Immature natural killer cell (primary cell): ENCODE measurements at places on chromosomes 3 and 15. TPM values are rescaled to one million over a fixed set of nuclear protein-coding genes. Genes with fewer than 3 reads are reported as not detected.
A peak's percentile ranks its signal among the peaks of the same experiment; 100 is the strongest.

PAQR5 gene
- polyA plus RNA-seq, result not detected

RLBP1 gene
- polyA plus RNA-seq, result not detected

STRIT1 gene
- not detected for polyA plus RNA-seq

KBTBD12 gene
- not detected for polyA plus RNA-seq

AGTR1 gene
- polyA plus RNA-seq, result not detected

ATP13A5 gene
- not detected for polyA plus RNA-seq

DNA sequence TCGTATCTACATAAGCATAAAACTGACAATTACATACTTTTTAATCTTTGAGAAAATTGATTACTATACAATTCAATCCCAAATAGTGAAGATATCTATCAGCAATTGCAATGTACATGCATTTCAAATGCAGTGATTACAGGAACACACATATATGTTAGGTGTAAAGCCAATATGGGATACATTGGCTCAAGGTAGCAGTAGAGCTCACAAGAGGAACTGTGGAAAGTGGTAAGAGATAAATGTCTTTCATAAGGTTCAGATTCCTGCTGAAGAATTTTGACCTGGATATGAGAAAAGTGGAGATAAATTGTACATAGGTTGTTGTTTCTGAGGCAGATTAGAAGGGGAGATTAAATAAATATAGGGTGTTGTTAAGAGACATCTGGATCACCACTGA lies 1280.5 kb downstream of the OTOL1 start:
- no peak overlapping the region for H3K4me3 ChIP-seq
- H3K36me3 ChIP-seq, result no peaks in the 10 kb centered on the region
- no peak overlapping the region for H3K27ac ChIP-seq
- H3K4me1 ChIP-seq, result no peaks in the 10 kb centered on the region

GRCh38 chr3:184234671-184235380 lies 5.4 kb downstream of the VWA5B2 start:
- no peak for DNase-seq
- H3K27me3 ChIP-seq, result peaks cover 11% of the 10 kb centered on the region
- no peak overlapping the region for H3K4me3 ChIP-seq
- no peak overlapping the region for H3K27ac ChIP-seq
- H3K4me1 ChIP-seq, result peaks cover 7% of the 10 kb centered on the region
- no peaks in the 10 kb centered on the region for H3K36me3 ChIP-seq

- no peaks in the 10 kb centered on the region for H3K36me3 ChIP-seq
- peak; percentile 11 for DNase-seq
- H3K4me3 ChIP-seq, result no peak overlapping the region
- no peaks in the 10 kb centered on the region for H3K4me1 ChIP-seq
- H3K27ac ChIP-seq, result no peak overlapping the region
Observed at GRCh38 chr3:107271787-107272387, 105.4 kb upstream of the CCDC54 start.

DNA sequence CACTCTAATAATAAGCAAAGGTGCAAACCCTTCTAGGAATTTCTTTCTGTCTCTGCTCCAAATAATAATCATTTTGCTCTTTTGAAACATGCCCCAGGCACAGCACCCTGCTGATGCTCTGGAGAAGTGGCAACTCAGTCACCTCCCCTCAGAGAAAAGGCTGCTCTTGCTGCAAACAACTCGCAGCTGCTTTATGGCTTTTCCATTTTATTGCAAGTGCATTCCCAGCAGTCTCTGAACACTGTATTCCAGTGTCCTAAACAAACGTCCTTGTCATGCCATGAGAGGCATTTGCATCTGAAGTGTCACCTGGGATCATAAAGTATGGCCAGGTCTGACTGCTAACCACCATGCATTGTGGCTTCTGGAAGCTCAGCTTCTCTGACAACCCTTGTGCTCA lies 358.1 kb upstream of the TRIM42 start:
- H3K4me3 ChIP-seq, result no peak overlapping the region
- no peaks in the 10 kb centered on the region for H3K4me1 ChIP-seq
- no peaks in the 10 kb centered on the region for H3K27me3 ChIP-seq
- H3K27ac ChIP-seq, result no peak overlapping the region

DNA sequence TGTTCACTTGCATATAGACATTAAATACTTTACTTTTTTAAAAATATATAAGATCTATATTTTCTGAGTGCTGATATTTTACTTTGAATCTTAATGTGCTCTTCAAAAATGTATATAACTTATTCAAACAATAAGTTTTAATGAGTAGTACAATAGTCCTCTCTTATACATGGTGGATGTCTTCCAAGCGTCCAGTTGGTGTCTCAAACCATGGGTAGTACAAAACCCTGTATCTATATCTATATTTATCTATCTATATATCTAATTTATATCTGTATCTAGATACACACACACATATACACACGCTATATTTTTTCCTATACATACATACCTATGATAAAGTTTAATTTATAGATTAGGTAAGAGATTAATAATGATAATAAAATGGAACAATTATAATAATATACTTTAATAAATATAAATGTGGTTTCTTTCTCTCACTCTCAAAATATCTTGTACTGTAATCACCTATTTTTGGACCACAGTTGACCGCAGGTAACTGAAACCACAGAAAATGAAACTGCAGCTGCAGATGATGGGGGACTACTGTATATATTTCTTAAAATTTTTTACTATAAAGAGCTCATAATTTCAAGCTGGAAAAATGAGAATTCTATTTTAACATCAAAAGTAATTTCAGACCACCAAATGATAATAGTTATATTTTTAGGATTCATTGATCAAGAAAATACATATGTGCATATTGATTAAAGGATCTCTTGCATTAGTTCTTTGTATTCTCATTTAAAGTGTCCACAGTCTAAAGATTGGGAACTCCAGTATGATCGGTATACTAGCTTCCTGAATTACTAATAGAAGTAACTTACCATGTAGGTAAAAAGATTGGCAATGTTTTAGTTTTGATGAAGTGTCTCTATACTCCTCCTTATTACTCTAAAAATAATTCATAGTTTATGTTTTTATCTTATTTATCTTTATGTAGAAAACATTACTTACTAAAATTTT lies 215.1 kb upstream of the MLF1 start:
- H3K4me3 ChIP-seq, result no peak overlapping the region
- no peak for DNase-seq
- no peaks in the 10 kb centered on the region for H3K27me3 ChIP-seq
- peaks cover 20% of the 10 kb centered on the region for H3K4me1 ChIP-seq
- no peak overlapping the region for H3K27ac ChIP-seq

- peak overlapping the region; percentile 42 for H3K27ac ChIP-seq
- H3K4me1 ChIP-seq, result no peaks in the 10 kb centered on the region
- H3K36me3 ChIP-seq, result no peaks in the 10 kb centered on the region
- peaks cover 5% of the 10 kb centered on the region for H3K27me3 ChIP-seq
Observed at GRCh38 chr15:67955252-67955651, 98.9 kb upstream of the PIAS1 start.

DNA sequence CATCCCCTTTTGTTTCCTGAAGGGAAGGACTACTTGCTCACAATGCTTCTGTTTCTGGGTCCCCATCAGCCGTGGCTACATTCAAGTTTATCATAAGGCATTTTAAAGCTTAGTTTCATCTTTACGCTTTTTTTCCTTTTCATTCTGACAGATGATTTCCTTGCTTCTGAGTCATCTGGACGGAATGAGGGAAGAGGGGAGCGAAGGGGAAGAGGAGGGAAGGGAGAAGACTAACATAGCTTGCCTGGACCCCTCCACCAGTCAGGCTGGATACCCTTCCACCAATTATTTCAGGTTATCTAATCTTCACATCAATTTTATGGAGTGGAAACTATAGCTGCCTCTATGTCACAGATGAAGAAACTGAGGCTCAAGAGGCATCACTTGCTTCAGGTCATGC lies 27.6 kb downstream of the FAM3D start:
- H3K27me3 ChIP-seq, result no peaks in the 10 kb centered on the region
- H3K27ac ChIP-seq, result no peak overlapping the region
- H3K4me3 ChIP-seq, result no peak overlapping the region

- peaks cover 5% of the 10 kb centered on the region for H3K27me3 ChIP-seq
- no peaks in the 10 kb centered on the region for H3K4me1 ChIP-seq
- no peak overlapping the region for H3K27ac ChIP-seq
Observed at GRCh38 chr15:42138968-42139386, 17.5 kb downstream of the PLA2G4F start.

GRCh38 chr15:40594429-40594836 lies 384 bp downstream of the KNL1 start:
- H3K36me3 ChIP-seq, result no peaks in the 10 kb centered on the region
- H3K4me3 ChIP-seq, result peak overlapping the region; percentile 97
- H3K27ac ChIP-seq, result peak overlapping the region; percentile 97
- peaks cover 23% of the 10 kb centered on the region for H3K4me1 ChIP-seq
- DNase-seq, result no peak

GRCh38 chr15:40534371-40534770 lies 30.5 kb downstream of the CCDC32 start:
- no peak overlapping the region for H3K4me3 ChIP-seq
- peaks cover 12% of the 10 kb centered on the region for H3K36me3 ChIP-seq
- no peaks in the 10 kb centered on the region for H3K4me1 ChIP-seq
- no peaks in the 10 kb centered on the region for H3K27me3 ChIP-seq
- H3K27ac ChIP-seq, result no peak overlapping the region

- no peaks in the 10 kb centered on the region for H3K4me1 ChIP-seq
- no peak overlapping the region for H3K4me3 ChIP-seq
- DNase-seq, result no peak
- H3K27me3 ChIP-seq, result peaks cover 2% of the 10 kb centered on the region
- H3K27ac ChIP-seq, result no peak overlapping the region
- H3K36me3 ChIP-seq, result peaks cover 17% of the 10 kb centered on the region
Observed at GRCh38 chr15:30921781-30922479, 18.2 kb downstream of the FAN1 start.

GRCh38 chr3:89252860-89253259 lies 145.4 kb downstream of the EPHA3 start:
- no peak overlapping the region for H3K4me3 ChIP-seq
- H3K4me1 ChIP-seq, result no peaks in the 10 kb centered on the region
- no peaks in the 10 kb centered on the region for H3K36me3 ChIP-seq
- H3K27ac ChIP-seq, result no peak overlapping the region
- DNase-seq, result no peak
- H3K27me3 ChIP-seq, result no peaks in the 10 kb centered on the region

DNA sequence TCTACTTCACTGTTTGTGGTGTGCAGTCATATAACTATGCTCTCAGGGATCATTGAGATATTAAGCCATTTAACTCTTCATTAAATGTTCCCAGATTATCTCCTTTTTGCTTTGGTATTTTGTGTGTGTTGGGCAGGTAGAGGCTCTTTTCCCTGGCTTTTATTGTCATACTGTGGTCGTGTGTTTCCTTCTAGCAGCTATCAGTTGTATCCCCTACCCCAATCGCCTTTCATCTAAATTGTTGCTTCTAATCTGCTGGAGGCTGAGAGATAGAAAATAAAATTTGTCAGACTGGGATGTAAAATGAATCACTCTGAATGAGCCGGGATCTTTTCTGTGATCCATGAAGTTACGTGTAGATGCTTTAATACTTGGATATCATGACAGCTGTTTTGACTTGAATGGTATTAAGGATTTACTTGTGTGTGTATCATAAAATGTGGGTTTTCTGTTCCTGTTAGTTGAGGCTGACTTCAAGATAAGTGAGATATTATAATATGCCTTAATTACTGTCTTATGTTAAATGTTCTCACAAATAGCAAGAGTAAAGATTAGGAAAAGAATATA lies 9.2 kb downstream of the NFKBIZ start:
- peaks cover 28% of the 10 kb centered on the region for H3K36me3 ChIP-seq
- no peaks in the 10 kb centered on the region for H3K27me3 ChIP-seq
- no peak overlapping the region for H3K27ac ChIP-seq

DNA sequence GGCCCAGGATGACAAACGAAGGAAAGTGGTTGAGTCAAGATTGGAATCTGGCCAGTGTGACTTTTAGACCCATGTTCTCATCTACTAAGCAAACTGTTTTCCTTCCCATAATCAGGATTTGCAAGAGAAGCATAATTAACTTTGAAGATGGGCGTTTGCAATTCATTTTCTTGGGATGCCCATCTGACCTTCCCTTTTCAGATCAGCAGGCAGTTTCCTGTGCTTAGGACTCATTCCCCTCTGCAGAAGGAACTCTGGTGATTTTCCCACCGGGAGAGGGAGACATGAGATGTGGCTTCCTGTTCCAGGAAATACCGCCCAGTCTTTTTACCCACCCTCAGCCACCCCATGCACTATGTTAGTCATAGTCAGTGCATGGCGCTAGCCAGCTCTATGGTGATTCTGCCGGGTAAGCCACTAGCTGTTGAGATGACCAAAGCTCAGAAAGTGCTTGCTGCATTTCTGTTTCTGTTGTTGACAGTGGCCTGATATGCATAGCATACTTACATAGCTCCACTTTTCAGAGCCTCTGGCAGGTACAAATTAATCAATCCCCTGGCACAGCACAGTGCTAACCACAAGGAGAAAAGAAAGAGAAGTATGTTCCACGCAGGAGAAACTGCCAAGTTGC lies 129.4 kb downstream of the VGLL4 start:
- H3K27ac ChIP-seq, result no peak overlapping the region
- H3K4me3 ChIP-seq, result no peak overlapping the region
- no peak for DNase-seq
- no peaks in the 10 kb centered on the region for H3K36me3 ChIP-seq
- peaks cover 13% of the 10 kb centered on the region for H3K4me1 ChIP-seq
- H3K27me3 ChIP-seq, result no peaks in the 10 kb centered on the region

DNA sequence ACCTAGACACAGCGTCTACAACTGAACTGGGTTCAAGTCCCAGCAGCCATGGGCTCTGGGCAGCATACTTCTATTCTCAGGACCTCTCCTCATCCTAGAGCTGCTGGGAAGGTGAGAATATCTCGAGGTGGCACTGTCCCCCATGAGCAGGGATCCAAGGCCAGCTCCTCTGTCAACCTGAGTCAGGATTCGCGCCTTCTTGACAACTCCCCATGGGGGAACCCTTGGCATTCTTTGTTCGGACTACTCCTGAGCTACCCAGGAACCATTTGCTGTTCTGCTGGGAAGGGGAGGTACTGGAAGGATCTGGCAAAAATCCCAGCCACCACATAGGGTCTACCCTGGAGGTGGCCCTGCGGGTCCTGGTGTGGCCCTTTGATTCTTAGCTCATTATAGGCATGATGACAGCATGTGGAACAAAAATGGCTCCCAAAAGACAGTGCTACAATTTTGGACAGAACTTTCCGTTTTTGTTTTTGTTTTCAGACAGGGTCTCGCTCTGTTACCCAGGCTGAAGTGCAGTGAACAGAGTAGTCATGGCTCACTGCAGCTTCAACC lies 22.3 kb downstream of the PLXNB1 start:
- no peaks in the 10 kb centered on the region for H3K27me3 ChIP-seq
- no peak overlapping the region for H3K27ac ChIP-seq
- no peak overlapping the region for H3K4me3 ChIP-seq
- no peaks in the 10 kb centered on the region for H3K36me3 ChIP-seq
- no peaks in the 10 kb centered on the region for H3K4me1 ChIP-seq
- DNase-seq, result no peak

- no peak overlapping the region for H3K27ac ChIP-seq
- H3K36me3 ChIP-seq, result no peaks in the 10 kb centered on the region
Observed at GRCh38 chr3:126101521-126101982, 17.6 kb upstream of the SLC41A3 start.
